HCEC 1CT (cell line): ENCODE measurements at places on chromosomes 11 and 22.

DNA sequence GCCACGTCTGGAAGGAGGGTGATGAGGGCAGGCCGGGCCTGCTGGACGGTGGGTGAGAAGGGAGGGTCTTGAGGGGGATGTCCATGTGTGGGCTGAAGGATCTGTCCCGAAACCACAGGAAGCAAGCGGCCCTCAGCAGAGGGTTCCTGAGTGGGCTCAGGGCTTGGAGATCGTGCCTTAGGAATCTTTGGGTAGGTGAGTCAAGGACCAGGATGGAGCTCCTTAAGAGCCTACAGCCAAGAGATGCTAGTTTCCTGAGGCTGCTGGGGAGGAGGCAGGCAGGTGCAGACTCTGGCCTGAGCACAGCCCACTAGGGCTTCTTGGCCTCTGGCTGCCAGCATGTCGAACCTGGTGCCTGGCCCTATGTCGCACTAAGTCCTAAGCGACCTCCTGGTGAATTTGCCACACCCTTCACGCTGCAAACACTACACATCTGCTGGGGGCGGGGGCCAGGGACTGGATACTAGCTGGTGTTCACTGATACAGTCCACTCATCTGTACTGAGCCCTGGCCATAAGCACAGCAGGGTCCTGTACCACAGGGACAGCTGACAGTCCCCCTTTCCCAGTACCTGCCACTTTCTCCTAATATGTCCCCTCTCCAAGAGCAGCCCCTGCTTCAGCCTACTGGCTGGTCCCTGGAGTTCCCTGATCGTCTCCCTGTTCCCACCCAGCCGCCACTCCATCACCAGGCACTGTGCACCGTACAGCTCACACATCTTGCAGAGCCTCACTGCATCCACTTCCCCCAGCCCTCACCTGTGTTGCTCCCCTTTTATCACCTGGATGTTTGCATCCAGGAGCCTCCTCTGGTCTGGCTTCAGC is 19.5 kb downstream of the GNAZ start:
- no peak for DNase-seq

DNA sequence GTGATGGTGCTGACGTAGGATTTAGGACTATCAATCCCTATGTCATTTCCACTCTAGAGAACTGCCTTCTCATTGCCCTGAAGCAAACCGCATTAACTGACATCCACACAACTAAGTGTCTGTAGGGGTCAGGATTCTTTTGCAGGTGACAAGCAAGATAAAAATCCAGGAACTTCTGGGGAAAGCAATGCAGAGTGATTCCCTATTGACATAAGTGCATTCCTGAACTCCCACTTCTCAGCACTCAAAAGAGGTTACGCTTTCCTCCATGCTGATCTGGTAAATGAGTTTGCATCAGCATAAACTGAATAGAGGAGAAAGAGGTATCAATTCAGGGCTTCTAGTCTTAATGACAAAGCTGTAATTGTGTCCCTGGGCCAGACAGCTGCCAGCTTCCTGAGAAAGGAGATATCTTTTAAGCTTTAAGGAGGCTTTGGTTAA is 224.6 kb upstream of the ISX start:
- DNase-seq, result no peak

GRCh38 chr11:126257764-126258163 is 10.9 kb downstream of the SRPRA start:
- DNase-seq, result peak; percentile 65

DNA sequence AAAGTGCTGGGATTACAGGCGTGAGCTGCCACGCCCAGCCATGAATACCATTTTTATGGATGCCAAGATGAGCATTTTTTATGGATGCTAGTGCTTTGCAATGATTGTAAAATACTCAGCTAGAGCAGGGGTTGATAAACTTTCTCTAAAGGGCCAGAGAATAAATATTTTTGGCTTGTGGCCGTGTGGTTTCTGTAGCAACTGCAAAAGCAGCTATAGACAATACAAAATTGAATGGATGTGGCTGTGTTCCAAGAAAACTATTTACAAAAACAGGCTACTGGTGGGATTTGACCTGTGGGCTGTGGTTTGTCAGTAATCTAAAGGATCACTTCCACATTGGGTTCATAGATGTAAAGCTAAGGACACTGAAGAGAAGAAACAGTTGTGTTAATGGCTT is 56.0 kb downstream of the COMMD9 start:
- DNase-seq, result peak; percentile 24

DNA sequence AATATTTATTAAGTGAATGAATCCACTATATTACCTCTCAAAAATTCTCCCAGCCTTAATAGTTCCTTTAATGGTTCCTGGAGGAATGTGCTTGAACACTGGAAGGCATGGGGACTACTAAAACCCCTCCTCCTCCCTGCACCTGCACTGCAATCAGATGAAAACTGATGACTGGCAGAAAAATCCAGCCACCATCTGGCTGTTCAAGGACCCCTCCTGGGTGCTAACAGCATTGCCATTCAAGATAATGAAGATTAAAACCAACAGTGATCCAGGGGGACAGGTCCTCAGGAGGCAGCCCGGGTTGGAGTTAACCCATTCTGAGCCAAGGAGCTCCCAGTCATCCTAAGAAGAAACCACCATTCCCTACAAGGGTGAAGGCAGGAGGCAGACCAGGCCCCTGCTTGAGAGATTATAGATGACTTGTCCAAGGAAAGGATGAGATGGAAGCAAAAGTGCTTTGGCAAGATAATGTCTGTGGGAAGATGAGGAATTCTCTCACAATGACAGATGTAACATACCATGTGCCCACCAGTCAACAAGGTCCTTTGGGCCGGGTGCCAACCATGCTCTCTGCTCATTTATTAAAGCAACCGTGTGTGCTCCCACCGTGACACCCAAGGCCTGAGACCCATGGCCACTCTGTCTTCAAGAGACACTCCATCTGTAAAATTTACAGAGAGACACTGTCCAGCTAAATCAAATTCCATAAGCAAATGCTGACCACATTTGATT is 90.6 kb downstream of the LARGE1 start:
- no peak for DNase-seq

GRCh38 chr11:36014898-36015665 is 71.2 kb downstream of the LDLRAD3 start:
- DNase-seq, result no peak

DNA sequence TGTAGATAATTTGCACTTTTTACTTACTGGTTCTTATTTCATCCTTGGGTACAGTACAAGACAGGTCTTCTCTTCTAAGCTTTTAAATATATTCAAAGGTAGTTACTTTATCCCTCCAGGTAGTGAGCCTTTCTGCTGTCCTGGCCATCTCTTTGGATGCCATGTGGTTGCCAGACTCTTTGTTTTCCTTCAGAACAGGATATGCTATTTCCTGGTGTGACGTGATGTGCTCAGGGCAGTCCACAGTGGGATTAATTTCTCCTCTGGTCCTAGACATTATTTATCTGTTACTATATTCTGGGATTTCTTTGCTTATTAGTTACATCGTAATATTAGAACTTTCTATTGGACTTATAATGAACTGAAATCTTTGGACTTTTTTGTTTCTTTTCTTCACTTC is 63.7 kb downstream of the PPP6R3 start:
- DNase-seq, result no peak
